Bronchial epithelial cell (primary cell): ENCODE measurements at places on chromosomes 12 and 14. TPM values are rescaled to one million over a fixed set of nuclear protein-coding genes. Genes with fewer than 3 reads are reported as not detected.
A peak's percentile ranks its signal among the peaks of the same experiment; 100 is the strongest.

Gene SLC4A8
- total RNA-seq, result 0.26 and 0.64 TPM in 2 replicates

DNA sequence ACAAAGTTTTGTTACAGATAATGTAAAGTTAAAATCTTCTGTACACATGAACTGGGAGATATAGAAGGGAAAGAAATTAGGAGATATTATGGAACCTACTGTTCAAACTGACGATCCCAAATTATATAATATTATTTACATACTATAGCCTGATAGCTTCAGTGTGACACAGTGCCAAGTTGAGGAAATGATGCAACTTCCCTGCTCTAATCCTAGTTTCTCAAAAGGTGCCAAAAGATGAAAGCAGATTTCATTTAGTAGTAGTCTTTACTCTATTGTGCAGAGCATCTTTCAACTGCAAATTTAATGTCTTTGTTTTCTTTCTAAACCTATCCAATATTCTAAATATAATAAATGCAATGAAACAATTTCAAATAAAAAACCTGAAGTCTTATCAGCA is 46.9 kb downstream of the COCH start:
- peak; percentile 28 for DNase-seq

- peak; percentile 33 for DNase-seq
These were observed 122.5 kb downstream of the ETV6 start for GRCh38 chr12:11771895-11772502.

DNA sequence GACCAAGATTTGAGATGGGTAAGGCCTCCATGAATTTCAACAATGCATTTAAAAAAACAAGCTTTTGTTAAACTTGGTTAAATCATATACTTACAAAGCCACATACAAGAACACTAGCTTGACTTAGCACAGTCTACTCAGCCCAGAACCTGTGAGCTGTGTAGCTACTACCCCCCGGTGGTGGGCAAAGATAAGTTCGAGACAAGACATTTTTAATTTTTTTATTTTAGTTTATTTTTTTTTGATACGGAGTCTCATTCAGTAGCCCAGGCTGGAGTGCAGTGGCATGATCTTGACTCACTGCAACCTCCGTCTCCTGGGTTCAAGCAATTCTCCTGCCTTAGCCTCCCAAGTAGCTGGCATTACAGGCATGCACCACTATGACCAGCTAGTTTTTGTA is 3.7 kb upstream of the NECAP1 start:
- peak; percentile 28 for DNase-seq

Gene KRT4
- total RNA-seq, result 66.6 and 171 TPM in 2 replicates

Gene IL26
- total RNA-seq, result not detected in 2 replicates

- DNase-seq, result peak; percentile 82
These were observed 26.6 kb downstream of the FBXO34 start for GRCh38 chr14:55297611-55298499.
